ENCODE measurements at places on chromosomes 5 and 9.

DNA sequence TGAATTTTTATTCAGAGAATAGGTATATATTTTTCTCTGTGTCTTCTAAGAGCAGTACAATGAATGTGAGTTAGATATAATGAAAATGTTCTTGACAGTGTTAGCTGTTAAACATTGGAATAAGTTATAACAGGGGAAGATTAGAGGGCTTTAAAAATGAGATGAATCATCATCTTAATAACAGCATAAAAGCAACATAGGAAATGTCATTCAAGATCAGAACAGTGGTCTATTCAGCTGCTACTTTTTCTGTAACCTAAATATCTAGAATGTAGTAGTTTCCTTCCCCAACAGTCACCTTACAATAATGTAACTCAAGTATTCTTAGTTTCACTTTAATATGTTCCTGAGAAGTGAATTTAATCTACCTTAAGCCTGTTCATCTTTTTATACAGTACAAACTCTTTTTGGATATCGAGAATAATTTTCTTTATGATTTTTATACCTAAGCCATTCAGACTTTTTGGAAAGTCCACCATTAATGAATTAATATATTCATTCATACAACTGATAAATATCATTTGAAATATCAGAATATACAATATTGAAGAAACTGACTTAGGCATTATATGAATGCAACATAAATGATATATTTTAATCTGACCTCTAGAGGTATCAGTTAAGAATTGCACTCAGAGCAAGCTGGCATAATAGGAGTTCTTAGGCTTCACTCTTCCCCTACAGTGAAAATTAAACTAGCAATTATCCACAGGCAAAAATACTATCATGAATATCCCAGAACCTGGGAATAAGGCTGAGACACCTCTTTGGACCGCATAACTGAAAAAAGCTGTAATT, 66.1 kb upstream of the EDIL3 start:
- no peak for DNase-seq

- no peak for DNase-seq
Observed at GRCh38 chr5:115962565-115963402, 509 bp downstream of the LVRN start.

GRCh38 chr9:73153793-73154227, 2.1 kb downstream of the ANXA1 start:
- no peak for DNase-seq

DNA sequence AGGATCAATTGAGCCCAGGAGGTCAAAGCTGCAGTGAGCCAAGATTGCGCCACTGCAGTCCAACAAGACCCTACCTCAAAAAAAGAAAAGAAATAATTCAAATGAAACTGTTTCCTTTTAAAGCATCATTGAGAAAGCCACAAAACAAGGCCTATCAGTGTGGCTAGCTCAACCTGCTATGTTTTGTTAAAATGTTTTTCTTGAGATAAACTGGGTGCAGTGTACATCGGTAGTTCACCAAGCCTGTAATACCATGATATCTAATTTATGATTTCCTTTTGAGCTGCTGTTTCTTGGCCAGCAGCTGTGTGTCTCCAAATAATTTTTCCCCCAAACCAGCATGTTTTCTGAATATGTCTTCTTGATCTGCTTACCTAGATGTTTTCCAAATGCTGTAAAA, 97.3 kb upstream of the GOLGA1 start:
- no peak for DNase-seq

- DNase-seq: no peak
Observed at GRCh38 chr5:162888268-162888667, 549.1 kb upstream of the CCNG1 start.

DNA sequence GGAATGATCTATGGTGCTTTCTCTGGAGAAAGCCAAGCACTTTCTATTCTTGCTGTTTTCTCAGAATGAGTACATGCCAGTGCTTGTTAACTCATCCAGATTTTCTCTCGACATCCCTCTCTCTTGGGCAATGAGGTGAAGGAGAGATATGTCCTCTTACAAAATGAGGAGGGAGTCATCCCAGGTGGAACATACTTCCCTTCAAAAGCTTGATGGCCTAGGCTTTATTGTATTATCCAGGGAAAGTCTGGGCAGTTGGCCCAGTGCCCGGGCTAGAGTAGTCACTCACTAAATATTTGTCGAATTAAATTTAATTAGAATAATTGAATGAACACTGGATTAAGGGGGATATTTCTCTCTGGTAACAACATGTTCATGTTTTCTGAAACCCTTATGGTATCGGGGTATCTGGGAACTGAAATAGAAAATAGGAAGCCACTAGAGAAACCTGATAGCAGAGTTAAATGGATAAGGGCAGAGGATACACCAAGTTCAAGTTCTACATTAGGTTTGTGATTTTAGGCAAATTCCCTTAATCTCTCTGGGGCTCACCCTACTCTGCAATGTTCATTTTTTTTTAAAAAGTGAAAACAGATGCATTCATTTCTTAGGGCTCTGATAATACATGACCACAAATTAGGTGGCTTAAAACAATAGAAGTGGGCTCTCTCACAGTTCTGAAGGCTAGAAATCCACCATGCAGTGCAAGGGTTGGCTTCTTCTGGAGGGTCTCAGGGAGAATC, 99.6 kb downstream of the LIFR start:
- DNase-seq: no peak

GRCh38 chr5:143646961-143647360, 165.0 kb upstream of the HMHB1 start:
- DNase-seq: no peak

DNA sequence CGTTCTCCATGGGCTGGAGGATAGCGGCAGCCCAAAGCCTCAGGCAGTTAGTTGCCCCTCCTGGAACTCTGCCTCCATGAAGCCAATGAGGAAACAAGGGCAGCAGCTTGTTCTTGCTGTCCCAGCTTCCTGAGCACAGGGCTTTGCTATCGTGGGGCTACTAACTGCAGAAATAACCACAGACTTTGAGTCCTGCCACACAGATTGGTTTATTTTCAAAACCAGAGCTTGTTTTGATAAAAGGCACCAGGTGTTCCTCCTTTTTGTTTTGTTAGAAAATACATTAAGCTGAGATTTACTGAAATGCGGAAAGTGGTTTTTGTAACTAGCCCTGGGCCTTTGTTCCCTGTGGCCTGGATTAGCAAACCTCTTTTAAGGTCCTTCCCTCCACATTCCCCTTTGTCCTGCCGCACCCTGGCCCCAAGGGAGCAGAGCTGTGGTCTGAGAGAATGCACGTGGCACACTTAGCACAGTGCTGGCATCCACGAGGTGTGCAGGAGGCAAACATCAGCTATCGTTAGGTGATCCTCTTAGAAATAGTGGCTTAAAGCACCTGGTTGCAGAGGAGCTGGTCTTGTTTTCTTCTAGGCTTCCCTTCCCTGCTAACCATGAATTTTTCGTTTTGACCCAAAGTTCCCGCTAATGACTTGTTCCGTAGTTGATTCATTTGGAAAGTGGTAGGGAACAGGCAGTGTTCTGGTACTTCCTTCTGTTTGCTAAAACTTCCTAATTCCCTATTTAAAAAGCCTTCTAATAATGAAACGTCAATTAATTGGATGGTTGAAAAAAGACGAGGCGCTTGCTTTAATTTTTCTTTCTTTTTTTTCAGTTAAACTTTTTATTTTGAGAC, 21.5 kb downstream of the MVB12B start:
- no peak for DNase-seq

DNA sequence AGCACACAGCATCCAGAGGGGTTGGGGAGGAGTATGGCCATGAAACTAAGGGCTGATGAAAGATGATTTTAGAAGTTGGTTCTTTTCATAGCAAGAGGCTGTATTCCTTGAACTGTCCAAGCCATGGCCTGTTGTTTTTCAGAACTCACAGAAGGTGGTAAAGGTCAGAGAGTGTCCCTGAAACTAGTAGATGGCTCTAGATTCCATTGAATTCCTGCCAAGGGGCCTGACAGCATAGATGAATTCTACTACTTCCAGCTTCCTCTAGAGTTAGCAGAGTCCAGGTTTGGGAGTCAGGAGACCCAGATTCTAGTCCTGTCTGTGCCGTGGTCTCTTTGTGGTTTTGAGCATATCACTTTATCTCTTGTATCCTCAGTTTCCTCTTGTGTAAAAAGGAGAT, 101.6 kb downstream of the GRIA1 start:
- no peak for DNase-seq

DNA sequence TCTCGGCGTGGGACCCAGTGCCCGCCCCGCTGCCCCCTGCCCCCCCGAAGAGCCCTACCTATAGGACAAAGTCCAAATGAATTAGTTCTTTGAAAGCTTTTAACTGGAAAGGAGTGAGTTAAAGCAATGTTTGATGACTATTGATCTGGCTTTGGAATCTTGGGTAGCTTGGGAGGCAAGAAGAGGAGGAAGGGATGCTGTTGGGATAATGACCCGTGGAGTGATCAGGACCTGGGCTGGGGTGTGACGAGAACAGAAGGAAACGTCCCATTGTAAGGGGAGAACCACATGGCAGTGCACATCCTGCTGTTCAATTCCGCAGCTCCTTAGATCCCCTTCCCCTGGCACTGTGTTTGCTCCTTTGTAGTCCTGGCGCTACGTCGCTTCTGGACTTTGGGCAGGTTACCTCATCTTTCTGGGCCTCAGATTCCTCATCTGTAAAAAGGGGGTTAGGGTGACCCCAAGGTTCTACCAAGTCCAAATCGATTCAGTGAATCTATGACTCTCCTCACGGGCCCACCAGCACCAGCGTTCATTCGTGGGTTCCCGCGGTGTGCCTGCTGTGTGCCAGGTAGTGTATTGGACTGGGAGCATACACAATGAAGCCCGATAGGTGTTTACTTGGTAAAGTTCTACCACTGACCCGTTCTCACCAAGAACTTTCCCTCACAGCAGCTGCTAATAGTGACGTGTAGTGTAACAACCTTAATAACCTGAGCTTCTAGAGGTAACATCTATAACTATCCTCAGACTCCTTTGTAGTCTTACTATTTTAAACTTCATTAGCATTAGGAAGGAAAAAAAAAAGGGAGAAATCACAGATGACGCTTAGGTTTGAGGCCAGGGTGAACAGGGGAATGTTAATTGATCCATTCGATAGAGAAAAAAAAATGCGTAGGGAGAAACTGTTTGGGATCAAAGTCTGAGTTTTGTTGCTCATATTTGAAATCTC, 1.1 kb upstream of the NADK2 start:
- DNase-seq: no peak

GRCh38 chr5:166672431-166672830, 1619.0 kb upstream of the WWC1 start:
- DNase-seq: no peak

DNA sequence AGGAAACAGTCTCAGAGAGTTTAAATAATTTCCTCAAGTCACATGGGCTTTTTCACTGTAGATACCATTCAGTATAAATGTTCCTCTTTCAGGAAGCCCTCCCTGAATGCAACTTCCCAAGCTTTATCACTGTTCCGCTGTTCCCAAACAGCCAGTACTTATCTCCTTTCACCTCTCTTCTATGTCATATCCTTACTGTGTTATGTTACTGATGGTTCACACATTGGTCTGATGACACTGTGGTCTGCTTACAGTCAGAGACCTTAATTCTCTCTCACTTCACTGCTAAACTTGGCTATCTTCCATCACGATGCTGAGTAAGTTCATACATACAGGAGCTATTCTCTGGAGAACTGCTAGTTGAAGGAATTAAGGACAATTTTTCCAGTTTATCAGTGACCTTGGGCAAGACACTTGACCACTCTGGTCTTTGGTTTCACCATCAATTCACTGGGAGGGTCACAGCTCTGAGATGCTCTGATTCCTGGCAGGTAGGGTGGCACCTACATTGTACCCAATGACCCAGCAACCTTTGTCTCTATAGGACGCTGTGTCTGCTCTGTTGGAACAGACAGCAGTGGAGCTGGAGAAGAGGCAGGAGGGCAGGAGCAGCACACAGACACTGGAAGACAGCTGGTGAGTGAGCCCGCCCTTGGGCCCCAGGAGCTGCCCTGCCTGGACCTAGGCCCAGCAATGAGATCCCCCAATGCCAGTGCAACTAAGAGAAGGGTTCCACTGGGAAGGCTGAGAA, 42.1 kb upstream of the RARS1 start:
- no peak for DNase-seq

GRCh38 chr5:128378196-128378595, 159.8 kb downstream of the FBN2 start:
- DNase-seq: no peak

DNA sequence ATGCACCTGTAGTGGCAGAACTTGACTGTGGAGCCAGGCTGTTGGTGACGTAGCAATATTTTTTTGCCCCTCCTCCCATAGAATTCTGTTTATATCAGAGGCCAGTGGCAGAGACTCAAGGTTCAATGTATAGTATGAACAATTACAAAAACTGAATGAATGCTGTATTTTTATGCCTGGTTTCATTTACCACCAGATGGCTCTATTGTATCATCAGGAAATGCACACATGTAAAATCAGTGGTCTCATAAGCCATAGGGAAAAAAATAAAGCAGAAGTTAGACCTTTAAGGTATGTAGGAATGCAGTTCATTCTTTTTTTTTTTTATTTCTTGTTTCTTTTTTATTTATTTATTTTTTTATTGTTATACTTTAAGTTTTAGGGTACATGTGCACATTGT, 43.6 kb downstream of the CCDC192 start:
- no peak for DNase-seq

DNA sequence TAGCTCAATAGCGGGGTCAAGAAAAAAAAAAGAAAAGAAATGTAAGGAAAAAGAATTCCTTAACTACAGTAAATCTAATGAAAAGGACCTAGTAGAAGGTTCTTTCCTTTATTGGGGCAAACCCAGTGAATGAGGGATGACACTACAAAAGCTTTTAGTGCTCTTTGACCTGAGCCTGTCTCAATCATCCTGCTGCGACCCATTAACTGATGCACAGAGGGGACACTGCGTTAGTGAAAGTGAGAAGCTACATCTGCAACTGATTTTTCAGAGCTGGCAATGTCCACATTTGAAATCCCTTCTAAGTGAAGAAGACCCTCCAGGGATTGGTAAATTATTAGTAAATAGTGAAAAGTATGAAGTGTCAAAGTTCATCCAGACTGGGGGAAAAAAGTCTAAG, 101.1 kb downstream of the OTULIN start:
- no peak for DNase-seq

GRCh38 chr5:112146323-112147226, 272.5 kb downstream of the EPB41L4A start:
- DNase-seq: peak; percentile 11

- no peak for DNase-seq
Observed at GRCh38 chr9:27856054-27856453, 282.8 kb upstream of the C9orf72 start.

DNA sequence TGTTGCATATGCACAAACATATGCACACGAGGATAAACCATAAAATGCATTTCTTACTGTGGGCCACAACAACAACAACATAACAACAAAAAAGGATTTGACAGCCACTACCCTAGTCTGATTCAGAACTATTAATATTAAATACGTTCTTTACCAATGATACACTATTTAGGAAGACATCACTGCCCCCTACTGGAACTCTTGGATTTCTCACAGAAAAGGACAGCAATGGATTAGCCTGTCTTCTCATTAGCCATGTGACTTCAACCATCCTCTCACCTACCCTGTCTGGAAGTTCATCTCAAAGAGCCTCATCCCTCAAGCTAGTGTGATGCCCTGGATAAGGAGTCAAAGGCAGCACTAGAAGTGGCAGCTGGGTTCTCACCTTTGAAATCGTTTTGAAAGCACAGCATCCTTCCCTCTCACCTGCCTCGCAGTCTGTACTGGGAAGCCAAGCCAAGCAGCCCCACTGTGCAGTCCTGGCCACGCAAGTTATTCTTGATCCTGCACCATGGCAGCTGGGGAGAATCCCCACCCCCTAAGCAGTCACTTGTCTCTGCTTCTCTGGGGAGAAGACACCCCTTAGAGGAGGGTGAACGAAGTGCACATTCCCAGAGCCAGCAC, 64.6 kb downstream of the SH3TC2 start:
- no peak for DNase-seq

- no peak for DNase-seq
Observed at GRCh38 chr9:33105959-33106358, 29.5 kb upstream of the SMU1 start.
